ENCODE measurements at places on chromosomes 2 and 18.

GRCh38 chr2:217713395-217714286 lies 289.2 kb downstream of the TNS1 start:
- peak; percentile 45 for DNase-seq

DNA sequence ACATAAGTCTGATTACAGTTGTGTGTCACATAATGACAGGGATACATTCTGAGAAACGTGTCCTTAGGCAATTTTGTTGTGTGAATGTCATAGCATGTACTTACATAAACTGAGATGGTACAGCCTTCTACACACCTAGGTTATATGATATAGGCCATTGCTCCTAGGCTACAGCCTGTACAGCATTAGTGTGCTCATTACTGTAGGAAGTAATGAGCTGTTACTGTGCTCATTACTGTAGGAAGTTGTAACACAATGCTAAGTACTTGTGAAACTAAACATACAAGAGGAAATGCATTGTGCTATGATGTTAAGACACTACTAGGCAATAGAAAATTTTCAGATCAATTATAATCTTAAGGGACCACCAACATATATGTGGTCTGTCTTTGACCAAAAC lies 72.8 kb downstream of the UPP2 start:
- no peak for DNase-seq

- no peak for DNase-seq
Measured at GRCh38 chr2:176206682-176207081, 18.2 kb downstream of the HOXD1 start.

GRCh38 chr2:223238301-223238700 lies 186.3 kb downstream of the KCNE4 start:
- no peak for DNase-seq

- peak; percentile 14 for DNase-seq
Measured at GRCh38 chr2:121748202-121748601, 7.2 kb upstream of the TSN start.

- DNase-seq: no peak
Measured at GRCh38 chr2:212299333-212299732, 239.3 kb downstream of the ERBB4 start.

GRCh38 chr2:12730265-12730664 lies 13.5 kb downstream of the TRIB2 start:
- no peak for DNase-seq

GRCh38 chr2:10534514-10535250 lies 86.6 kb upstream of the ODC1 start:
- DNase-seq: no peak

Data from Kasumi-1 (cell line).